GDM1 (cell line): ENCODE measurements at places on chromosomes 2 and 18.

GRCh38 chr18:76808561-76808960, 13.8 kb upstream of the ZNF236 start:
- no peak for DNase-seq

- DNase-seq, result no peak
Measured at GRCh38 chr2:129793431-129793902, 186.0 kb upstream of the RAB6C start.

DNA sequence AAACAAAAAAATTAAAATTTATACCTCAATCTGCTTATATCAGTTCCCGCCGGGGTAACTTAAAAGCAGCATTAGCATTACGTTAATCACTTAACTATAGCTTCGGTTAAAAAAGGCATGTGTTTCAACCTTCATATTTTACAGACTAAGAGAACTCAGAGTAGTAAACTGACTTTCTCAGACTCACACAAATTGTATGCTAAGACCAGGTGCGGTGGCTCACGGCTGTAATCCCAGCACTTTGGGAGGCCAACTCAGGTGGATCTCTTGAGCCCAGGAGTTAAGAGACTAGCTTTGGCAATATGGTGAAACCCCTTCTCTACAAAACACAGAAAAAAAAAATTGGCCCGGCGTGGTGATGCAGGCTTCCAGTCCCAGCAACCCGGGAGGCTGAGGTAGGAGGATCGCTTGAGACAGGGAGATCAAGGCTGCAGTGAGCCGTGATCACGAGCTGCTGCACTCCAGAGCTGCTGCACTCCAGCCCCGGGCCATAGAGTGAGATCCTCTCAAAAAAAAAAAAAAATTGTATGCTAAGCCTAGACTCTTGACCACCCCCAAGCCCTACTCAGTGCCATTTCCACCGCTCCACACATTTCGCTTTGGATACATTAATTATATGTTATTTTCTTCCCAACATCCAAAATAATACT, 2.4 kb downstream of the HNRNPLL start:
- DNase-seq, result no peak

- no peak for DNase-seq
Measured at GRCh38 chr2:37896319-37896718, 28.8 kb upstream of the RMDN2 start.

DNA sequence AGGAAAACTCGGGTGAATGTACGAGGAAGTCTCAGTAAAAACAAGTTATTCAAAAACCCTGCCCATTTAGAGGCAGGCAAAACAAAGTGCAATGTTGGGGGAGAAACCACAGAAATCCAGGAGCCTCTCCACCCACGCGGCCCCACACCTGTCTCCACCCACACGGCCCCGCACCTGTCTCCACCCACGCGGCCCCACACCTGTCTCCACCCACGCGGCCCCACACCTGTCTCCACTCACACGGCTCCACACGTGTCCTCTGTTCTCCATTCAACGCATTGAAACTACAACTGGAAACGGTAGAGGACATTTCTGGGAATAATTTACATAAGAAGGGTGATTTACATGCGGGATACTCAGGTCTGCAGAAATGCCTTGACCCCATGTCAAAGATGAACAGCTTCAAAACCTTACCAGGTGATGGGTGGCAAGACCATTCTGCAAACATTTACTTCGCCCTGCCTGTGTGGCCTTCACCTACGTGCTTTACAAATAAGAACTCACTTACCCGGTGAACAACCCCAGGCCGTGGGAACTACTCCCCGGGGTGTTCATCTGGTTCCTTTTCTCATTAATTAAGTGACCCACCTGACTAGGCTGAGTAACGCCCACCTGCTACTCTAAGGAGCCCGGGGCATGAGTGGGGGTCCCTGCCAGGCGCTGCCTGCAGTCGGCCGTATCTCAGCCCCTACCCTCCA, 100.4 kb downstream of the EIPR1 start:
- no peak for DNase-seq

DNA sequence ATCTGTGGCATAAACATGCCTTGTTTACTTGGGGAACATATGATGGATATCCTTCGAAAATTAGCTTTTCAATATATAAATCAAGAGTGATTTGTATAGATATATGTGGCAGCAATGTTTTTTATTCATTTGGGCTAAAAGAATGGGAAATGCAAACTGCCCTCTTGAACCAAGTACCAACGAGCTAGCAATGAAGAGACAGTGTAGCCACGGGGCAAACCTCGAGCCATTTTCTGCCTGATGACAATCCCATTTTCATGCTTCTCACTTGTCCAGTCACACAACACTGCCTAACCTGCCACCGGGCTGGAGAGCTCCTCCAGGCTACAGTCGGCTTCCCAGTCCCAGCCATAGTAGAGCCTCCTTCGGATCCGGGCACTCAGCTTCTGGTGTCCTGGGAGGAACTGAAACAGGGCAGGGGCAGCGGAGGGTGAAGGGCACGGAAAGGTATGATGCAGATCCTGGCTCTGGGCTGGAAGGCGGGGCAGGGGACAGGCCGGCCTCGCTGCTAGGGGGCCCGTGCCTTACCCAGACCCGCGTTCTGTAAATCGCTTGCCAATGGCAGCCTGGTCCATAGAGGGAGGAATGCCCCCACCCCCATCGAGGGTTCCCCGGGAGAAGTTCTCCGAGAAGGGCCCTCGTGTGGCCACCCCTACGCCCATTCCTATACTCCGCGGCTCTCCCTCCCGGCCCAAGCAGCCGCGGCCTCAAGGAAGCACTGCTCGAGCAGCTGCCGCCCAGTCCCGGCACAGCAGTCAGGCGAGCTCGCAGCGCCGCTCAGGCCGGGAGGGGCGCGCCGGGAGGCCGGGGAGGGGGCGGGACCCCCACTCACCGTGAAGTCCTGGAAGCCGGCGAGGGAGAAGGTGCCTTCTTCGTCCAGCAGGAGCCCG, 552 bp downstream of the CNPPD1 start:
- no peak for DNase-seq

- no peak for DNase-seq
Measured at GRCh38 chr2:69620870-69621269, 22.7 kb downstream of the AAK1 start.

DNA sequence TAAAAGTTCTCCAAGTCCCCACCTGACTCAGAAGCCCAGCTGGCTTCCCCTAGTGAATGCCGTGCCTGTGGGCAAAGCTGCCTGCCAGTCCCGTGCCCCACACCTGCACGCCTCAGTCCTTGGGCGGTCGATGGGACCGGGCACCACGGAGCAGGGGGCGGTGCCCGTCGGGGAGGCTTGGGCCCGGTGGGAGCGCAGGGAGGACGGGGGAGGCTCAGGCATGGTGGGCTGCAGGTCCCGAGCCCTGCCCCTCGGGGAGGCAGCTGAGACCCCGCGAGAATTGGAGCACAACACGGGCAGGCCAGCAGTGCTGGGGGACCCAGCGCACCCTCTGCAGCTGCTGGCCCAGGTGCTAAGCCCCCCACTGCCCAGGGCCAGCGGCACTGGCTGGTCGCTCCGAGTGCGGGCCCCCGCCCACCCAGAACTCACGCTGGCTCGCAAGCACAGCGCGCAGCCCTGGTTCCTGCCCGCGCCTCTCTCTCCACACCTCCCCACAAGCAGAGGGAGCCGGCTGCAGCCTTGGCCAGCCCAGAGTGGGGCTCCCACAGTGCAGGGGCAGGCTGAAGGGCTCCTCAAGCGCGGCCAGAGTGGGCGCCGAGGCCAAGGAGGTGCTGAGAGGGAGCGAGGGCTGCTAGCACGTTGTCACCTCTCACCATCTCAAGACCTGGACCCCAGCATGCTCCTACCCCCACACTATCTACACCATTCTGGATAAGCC, 215.5 kb downstream of the TNS1 start:
- DNase-seq, result no peak

GRCh38 chr2:8475349-8476031, 206.4 kb upstream of the ID2 start:
- no peak for DNase-seq

DNA sequence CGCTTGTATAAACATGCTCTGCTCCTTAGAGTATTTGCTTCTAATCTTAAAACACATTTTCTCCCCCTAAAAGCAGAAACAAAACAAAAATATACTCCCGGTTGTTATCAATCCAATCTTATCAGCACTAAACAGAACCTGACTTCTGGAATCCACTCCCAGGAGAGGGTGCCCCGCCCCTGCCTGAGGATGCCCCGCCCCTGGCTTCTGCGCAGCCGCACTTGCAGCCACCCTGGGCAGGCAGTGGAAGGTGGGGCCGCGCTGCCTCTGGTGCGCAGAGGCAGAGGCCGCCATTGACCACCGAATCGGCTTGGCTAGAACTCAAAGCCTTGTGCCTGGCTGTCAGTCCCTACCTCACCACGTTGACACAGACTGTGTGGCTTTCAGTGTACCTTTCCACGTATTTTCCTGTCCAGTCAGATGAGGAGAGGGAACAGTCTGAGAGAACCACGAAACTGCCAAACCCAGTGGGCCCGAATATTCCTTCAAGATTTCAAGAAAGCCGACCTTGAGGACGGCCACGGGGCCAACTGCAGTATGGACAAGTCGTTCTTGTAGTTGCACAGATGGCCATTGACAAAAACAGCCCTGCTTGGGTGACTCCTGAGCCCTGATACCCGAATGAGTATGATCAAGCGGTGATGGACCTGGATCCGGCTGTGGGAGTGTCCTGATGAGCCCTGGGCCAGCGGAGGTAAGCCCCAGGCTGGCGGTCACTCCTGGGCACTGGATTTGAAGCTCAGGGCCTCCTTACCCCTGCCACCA, 46.2 kb upstream of the ARHGAP28 start:
- DNase-seq, result no peak
